Stimulated activated CD4-positive, alpha-beta T cell treated with anti-CD3 and anti-CD28 coated beads, TNF-alpha, amount 100 ng/mL, for 48 hours (primary cell): ENCODE measurements at places on chromosomes 16 and 17.

DNA sequence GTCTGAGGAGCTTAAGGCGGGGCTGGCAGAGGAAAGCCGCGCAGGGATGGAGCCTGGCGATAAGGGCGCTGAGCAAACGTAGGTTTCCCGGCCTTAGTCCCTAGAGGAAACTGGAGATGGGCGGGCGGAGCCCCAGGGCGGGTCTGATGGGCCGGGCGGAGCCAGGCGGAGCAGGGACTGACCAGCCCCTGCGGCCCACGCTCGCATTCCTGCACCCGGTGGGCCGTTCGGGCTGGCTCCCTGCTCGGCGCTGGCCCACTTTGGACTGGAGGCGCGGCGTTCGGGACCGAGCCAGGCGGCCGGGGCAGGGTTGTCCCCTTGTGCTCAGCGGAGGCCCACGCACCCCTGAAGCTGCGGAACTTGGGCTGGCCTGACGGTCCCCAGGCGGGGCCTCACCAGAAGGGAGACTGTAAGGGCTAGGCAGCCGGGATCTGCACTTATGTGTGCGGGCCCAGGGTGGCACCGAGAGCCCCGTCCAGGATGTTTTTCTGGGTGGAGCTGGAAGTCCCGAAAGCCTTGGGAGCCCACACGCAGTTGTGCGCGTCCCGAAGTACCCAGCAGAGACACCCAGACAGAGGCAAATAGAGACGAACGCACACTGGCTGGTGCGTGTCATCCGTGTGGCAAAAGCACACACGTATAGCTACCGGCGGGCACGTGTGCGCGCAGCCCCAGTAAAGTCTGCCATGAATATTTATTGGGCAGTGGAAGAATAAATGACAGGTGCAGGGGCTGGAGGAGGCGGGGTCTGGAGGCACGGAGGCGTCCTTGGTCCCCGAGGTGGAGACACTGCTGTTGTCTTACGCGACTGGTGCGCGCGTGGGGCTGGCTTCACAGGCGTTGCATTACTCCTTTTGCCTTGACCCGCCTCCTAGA, 1.4 kb downstream of the PYDC1 start:
- DNase-seq = no peak

GRCh38 chr16:47363761-47364160, 97.1 kb downstream of the ITFG1 start:
- DNase-seq = no peak

GRCh38 chr17:79203016-79203415, 128.4 kb downstream of the ENGASE start:
- DNase-seq = no peak

DNA sequence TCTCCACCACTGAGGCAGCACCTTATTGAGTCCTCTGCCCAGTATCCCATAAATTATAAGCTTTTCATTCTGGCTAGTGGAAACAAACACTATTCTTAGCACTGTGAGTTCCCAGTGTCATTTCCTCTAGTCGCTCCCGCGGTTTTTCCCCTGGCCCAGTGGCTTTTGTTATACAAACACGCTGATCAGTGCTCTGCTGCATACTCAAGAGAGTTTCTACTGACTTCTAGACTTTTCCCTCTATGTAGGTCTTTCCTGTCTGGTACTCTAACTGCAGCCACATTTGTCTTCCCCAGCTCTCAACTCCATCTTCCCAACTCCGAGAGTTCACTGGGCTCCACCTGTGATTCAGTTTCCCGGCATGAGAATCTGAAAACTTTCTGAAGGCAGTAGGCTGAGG, 556.6 kb upstream of the SALL1 start:
- DNase-seq = no peak

- DNase-seq = no peak
These were observed 70.2 kb downstream of the SNX11 start for GRCh38 chr17:48177816-48178215.

GRCh38 chr16:73151941-73152340, 104.0 kb upstream of the ZFHX3 start:
- no peak for DNase-seq

- no peak for DNase-seq
These were observed 15.5 kb upstream of the MMD start for GRCh38 chr17:55437159-55437605.

DNA sequence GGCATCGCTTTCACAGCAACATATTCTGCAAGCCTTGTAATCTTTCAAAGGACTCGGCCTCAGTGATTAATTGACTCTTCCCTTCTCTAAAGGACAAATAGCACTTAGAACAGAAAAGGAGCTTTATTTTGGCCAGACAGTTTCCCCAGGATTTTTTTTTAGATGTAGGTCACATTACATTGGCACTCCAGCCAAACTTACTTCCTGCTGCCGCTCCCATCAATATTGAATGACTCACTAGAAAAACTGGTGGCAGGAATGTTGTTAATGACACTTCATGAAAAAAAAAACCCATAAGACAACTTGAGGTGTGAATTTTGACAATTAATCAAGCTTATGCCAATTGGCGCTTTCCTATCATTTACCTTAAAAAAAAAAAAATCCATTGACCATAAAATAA, 432.6 kb downstream of the TOX3 start:
- no peak for DNase-seq

GRCh38 chr16:53826658-53827057, 122.7 kb downstream of the FTO start:
- no peak for DNase-seq
